Suprapubic skin (tissue), 4 donors: ENCODE measurements at places on chromosomes 2 and 18.

GRCh38 chr2:85669549-85669948 lies 1.6 kb upstream of the SFTPB start:
- peak; percentile 8 for DNase-seq

- DNase-seq, result no peak
Observed at GRCh38 chr2:240135706-240136012, 446 bp downstream of the COPS9 start.

DNA sequence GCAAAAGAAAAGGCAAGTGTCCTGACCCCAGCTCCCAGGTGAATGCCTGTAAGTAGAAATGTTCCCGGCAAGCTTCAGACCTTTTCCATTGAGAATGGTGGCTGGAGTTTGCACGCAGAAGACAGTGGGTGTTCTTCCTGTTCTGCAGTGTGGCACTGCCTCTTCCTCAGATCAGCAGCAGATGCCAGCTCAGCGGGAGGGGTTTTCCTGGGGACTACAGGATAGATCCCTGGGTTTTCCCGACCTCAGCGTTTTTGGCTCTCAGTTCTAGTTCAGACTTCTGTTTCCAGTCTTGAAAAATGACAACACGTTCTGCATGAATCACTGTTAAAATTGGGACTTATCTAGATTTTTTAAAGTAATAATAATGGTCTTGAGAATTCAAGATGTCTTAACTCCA lies 39.2 kb downstream of the GRHL1 start:
- DNase-seq, result no peak

GRCh38 chr2:100964681-100965169 lies 37.4 kb upstream of the RPL31 start:
- DNase-seq, result no peak

GRCh38 chr18:34221971-34222306 lies 2.8 kb downstream of the NOL4 start:
- DNase-seq, result no peak

- DNase-seq, result no peak
Observed at GRCh38 chr2:12317814-12318426, 398.8 kb upstream of the TRIB2 start.

- no peak for DNase-seq
Observed at GRCh38 chr18:26357960-26358359, 131.7 kb downstream of the TAF4B start.

- DNase-seq, result no peak
Observed at GRCh38 chr2:230011617-230012016, 57.1 kb downstream of the SLC16A14 start.

DNA sequence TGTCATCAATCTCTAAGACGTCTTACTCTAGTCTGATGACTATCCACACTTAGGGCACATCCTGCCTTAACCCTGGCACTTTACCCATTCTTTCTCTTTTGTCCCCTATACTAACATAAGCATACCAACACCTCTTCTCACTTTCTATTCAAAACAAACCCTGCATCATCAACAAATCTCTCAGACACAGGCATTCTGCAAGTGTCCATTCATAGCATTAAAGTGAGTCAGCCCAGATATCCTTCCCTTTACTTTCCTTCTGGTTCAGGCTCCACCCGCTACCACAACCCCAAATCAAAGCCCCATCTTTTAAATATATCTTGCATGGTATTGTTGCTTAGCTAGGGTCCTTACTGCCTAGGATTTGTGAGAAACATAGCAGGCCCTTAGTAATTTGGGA lies 3.8 kb downstream of the GRB14 start:
- DNase-seq, result no peak

- no peak for DNase-seq
Observed at GRCh38 chr18:30544141-30544540, 498.4 kb downstream of the DSC3 start.

- DNase-seq, result no peak
Observed at GRCh38 chr2:135099802-135100483, 47.9 kb downstream of the RAB3GAP1 start.

DNA sequence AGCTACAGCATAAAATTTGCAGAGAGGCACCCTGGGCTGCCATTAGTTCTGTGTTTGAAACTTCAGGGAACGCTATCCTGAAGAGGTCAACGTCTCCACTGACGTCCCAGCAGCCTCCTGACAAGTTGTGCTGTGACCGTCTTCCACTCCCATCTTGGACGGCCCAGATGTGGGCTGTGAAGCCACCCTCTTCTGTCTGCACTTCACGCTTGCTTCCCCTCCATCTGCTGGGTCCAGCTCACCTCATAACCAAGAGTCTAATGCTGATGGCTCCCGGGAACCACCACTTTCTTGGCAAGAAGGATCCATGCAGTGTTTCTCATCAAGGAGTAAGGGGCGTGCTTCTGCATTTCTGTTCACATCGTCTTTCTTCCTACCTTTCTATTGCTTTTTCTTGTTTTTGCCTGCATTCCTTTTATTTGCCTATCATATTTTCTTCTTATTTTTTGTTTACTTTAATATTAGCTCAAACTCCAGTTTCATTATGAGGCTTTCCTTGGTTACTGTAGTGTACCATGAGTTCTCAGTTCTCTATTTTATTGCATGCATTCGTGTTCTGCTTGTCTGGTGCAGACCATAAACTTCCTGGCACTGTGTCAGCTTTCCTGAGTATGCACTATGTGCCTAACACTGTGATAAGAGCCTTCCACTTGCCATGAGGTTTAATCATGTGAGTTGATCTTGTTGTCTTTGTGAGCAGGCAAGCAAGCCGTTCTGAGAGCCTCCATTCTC lies 631.8 kb upstream of the RAB6C start:
- DNase-seq, result no peak

DNA sequence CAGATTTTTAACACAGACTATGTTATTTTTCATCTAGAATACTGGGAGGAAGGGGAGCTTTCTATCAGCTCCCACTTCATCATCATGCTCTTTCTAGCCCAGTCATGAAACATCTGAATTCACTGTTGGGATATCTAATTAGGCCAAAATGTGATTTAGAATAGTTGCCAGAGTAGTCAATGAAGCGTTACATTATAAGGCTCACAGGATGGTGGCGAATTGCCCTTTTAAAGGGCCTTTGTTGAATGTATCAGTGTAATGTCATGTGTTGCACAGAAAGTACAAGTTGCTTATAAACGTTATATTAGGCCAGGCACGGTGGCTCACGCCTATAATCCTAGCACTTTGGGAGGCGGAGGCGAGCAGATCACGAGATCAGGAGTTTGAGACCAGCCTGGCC lies 45.6 kb downstream of the PDE1A start:
- no peak for DNase-seq

- no peak for DNase-seq
Observed at GRCh38 chr2:31762085-31762484, 181.3 kb upstream of the SRD5A2 start.

DNA sequence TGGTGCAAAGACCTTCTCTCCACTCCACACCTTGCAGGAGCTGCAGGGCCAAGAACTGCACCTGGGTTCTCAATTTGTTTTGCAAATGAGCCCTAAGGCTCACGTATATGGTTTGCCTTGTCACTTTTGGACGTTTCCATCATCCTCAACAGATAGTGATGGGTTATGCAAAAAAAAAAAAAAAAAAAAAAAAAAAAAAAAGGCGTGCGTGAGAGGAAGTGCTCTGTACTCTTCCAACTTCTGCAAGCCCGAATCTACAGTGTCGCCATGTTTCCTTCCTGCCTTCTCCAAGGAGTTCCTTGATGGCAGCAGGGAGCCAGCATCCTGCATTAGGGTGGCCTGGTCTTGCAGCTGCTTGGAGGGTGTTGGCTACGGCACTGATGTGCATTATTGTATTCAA lies 4.0 kb upstream of the INHBB start:
- DNase-seq, result no peak

DNA sequence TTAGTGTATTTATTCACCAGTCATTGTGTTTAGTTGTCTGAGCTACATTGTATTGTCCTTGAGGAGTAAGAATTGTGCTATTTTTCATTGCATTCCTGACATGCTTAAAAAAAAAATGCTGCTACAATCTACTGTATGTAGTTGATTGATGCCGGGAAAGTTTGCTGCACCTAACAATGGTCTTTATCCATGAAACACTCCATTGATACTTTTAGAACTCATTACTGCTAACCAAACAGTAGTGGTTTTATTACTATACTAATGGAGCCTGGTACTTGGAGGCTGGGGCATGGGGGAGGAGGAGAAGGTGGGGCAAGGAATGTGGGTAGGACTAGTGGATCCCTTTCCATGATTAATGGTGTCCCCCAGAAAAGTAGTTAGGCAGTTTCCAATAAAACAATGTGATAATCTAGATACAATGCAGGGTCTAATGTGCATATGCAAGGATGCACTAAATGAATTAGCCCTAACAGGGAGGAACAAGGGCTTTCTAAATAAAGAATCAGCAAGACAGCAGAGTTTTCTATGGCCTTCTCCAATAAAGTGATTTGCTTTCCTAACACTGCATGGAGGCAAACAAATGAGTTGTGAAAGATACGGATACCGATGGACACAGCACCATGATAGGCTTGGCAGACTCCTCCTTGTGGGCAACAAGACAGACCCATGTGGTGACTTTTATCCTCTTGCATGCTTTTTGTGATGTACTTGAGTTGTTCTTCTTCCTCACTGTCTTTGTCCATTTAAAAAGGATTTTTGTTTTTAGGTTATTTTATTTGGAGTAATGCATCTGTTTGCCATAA lies 78.5 kb downstream of the FMNL2 start:
- DNase-seq, result no peak

DNA sequence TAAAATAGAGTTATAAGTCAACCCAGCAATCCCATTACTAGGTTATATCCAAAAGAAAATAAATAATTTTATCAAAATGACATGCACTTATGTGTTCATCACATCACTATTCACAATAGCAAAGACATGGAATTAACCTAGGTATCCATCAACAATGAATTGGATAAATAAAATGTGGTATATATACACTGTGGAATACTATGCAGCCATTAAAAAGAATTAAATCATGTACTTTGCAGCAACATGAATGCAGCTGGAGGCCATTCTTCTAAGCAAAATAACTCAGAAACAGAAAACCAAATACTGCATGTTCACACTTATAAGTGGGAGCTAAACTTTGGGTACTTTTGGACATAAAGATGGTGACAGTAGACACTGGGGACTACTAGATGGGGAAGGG lies 626.0 kb downstream of the ADCYAP1 start:
- no peak for DNase-seq

- no peak for DNase-seq
Observed at GRCh38 chr2:71240794-71241193, 13.9 kb upstream of the PAIP2B start.

- DNase-seq, result no peak
Observed at GRCh38 chr2:171595896-171596295, 73.6 kb downstream of the CYBRD1 start.
